NCI-H2081 (cell line): ENCODE measurements at places on chromosomes 7 and 10.

GRCh38 chr7:1228545-1229201, 4.0 kb upstream of the UNCX start:
- no peak for DNase-seq

DNA sequence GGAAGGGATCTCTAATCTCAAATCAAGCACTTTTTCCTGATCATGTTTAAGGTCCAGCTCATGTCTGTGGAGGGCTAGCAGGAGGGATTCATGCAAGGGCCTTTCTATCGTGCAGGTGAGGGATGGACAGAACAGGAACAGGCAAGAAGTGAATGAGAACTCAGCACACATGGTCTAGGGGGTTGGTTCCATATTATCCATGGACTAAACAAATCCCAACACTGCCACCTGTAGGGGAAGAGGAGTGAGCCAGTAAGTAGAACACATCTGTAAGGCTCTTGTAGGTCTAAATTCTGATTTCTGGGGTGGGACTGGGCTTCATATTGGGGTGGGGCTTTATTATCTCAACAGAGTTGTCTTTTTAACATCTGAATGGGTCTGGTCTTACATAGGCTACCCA, 138.0 kb upstream of the TARP start:
- DNase-seq = no peak

DNA sequence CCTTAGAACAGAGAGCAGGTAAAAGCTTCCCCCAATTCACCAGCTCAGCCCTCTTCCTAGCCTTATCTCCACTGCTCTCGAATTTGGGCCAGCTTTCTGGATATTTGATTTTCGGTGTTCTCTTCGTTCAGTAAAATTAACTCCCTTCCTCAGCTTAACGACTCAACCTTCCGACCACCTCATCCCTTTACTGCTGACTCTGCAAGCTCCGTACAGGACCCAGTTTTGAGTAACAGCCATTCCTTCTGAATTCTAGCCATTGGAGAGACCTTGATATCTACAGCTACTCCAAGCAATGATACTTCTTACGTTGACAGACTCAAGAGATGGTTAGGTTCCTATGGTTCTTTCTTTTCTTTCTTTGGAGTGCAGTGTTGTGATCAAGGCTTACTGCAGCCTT, 65.8 kb downstream of the ATE1 start:
- DNase-seq = no peak

DNA sequence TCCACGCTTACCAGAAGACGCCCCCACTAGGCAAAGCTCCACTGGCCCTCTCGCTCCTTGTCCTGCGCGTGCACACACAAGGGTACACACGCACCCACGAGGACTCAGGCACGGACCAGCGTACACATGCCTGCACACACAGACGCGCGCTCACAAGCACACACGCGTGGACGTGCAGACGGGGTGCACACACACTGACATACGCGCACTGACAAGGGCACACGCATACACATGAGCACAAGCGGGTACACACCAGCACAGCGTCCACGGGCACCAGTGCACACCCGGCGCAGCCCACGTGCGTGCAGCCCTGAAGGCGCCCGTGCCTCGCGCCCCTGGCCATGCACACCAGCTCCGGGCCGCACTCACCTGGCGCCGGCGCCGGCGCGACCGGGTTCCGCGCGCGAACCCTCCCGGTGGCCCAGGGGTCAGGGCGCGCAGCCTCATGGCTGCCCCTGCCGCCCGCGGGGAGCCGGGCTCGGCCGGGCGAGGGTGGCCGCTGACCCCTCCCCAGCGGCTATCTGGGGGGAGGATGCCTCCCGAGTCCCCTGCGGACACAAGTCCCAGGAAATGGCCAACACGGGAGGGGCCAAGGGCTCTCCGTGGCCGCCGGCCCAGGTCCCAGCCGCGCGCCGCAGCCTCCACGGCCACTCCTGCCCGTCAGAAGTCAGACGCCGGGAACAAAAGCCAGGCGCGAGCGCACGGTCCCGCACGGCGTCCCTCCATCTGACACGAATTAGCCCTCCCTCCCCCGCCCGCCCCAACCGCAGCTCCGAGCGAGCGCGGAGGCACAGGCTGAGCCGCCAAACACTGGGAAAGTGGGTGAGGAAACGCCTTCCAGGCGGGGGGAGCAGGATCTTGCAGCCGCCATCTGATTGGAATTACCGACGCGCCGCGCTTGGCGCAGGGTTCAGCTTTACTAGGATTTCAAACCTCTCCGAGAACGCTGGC, 45.0 kb downstream of the TNS3 start:
- no peak for DNase-seq

DNA sequence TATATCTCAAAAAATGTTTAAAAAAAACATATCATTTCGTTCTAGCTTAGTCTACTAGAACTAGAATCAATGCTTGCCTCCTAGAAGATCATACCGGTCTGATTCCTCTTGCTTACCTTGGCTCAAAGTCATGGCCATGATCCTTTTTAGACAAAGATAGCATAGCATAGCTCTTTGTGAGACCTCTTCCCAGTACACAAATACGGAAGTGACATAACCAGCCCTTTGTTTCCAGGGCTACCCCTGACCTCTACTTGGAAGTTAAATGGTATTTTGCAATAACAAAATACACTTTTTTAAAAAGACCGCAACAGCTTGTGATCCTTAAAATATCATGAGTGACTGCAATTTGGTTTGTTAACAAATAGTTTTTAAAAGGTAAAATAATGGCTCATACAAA, 130.7 kb upstream of the NOBOX start:
- DNase-seq = no peak

DNA sequence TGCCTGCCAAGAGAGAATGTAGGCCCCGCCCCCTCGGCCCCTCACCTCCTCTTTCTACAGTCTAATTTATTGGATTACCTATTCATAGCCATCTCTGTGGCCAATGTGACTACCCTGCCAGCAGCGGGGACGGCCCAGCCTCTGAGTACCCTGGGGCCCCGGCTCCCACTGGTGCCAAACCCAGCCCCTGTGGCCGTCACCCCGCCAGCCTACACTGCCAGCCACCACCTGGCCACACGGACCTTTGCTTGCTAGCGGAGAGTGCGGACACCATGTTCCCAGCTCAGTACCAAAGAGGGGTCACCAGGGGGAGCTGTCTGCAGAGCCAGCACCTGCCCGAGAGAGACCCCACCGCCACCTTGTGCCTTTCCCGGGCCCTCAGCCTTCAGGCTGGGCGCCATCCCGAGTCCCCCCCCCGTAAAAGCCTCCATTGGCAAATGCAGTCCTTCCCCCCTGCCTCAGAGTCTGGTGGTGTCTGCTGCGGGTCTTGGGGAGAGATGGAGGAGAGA, 511.1 kb downstream of the ZNF37A start:
- DNase-seq = no peak

DNA sequence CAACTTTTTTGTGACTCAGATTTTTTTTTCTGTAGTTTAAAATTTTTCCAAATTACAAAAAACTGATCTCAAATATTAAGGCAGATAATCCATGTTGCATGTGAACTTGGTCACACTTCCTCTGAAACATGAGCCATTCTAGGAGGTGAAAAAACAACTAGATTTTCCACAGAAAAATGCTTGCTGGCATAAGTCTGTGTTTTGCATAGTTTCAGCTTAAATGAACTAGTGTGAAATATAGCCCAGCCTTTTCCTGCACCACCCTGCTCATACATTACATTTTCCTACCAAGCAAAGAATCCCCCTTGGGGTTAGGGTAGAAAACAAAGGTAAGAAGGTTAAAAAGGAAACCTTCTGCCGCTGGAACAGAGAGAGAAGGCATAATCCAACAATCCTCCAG, 48.2 kb downstream of the SLC25A13 start:
- DNase-seq = no peak

- DNase-seq = no peak
Observed at GRCh38 chr10:70760271-70760787, 24.8 kb downstream of the TBATA start.

DNA sequence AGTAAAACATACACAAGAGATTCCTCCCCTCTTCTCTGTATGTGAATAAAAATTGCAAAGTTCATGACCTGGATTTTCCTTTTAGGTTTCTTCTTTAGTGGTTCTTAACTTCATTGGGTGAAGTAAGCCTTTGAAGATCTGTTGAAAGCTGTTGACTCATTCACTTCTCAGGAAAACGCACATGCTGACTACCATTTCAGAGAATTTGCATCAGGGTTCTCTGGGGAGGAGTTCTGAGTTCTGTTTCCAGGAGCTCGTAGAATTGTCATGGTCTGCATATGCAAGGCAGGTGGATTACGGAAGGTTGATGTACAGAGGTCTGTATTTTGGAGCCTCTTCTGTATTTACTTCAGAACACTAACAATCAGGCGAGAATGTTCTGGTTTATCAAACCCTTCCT, 962 bp upstream of the SLC26A4 start:
- DNase-seq = no peak

- no peak for DNase-seq
Observed at GRCh38 chr10:70851597-70852475, 36.1 kb downstream of the SGPL1 start.

- DNase-seq = no peak
Observed at GRCh38 chr10:11153766-11154165, 136.1 kb downstream of the CELF2 start.

DNA sequence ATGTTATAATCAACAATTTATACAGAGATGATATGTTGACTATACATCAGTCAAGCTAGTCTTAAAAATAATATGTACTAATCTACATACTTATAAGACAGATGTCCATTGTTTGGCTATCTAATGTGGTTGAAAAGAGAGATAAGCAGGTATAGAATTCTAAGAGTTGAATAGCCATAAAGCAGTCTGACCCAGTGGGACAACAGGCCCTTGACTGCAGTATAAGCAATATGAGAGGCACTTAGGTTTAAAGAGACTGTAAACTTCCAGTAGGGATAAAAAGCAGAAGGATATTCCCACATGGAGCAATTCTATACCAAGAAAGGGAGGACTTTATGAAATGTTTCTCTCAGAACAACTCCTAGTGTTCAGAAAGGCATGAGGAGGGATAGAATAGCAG, 139.3 kb downstream of the ELAPOR2 start:
- no peak for DNase-seq

DNA sequence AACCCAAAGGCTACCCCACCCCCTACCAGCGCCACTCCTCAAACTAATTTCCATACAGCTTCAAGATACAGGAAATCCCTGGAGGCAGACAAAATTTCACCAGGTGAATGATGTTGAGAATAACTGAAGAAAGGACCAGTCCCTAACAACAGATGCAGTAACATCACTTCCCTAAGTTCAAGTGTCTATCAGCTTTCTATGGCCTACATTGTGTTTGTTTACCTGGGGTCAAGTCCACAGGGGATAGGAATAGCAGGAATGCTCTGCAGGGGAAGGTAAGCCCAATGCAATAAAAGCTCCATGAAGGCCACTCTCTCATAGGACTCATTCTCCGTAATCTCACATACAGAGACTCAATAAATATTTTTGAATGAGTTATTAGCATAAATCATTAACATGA, 26.9 kb downstream of the FAM13C start:
- DNase-seq = no peak

DNA sequence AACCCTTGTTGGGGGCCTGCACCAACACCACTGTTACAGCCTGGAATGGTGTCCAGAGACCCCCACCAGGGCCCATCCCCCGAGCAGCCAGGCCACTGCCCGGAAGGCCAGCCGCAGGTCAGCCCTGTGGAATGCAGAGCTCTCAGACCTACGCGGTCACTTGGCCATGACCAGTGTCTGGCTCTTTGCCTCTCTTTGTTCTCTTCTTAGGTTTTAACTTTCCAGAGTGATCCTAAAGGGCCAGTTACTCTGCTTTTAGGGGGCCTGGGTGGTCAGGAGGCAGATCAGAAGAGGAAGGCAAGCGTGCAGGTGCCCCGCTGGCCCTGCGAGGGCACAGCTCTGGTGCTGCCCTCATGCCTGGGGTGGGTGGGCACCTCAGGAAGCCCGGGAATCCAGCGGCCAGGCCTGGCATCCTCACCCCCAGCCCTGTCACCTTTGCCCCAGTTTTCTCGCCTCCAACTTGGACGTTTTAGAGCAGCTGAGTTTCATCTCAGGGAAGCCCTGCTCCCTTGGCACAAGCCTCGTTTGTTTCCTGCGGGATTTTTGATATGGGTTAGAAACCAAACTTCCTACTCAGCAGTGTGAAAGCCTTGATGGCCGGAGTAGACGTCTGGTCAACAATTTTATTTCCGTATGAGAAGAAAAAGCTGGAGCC, 62.5 kb upstream of the CHST15 start:
- no peak for DNase-seq

DNA sequence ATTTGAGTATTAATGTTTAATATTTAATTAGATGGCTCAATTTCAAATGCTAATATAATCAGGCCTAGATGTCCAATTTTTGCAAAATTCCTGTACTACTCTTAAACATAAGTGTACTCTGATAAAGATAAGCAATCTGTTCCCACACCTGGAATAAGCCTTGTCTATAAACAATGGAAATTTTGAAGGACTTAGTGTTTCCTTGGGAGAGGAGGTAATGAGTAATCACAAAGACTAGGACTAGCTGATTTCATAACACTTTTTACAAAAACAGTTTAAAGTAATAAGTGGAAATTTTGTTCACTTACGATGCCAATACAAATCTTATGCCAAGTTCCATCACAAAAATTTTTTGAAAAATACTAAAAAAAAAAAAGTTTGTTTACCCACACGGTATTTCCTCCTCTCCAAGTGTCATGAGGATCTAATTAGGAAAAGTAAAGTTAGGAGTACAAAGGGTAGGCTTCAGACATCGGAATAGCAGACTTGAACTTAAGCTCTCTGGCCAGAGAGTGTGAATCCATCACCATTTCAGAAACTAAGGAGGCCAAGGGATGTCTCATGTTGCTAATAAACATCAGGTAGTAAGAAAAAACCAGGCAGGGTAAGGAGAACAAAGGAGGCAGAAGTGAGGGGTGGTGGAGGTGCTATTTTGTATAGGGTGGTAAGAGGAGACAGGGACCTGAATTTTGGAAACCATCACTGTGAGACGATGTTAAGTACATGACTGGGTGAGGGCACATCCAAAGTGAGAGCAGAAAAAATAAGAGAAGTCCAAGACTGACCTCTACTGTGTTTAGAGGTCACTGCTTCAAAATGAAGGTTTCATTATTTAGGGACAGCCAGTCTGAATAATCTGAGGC, 61.3 kb downstream of the RAPGEF5 start:
- no peak for DNase-seq

- no peak for DNase-seq
Observed at GRCh38 chr7:108385834-108386422, 70.3 kb downstream of the NRCAM start.

DNA sequence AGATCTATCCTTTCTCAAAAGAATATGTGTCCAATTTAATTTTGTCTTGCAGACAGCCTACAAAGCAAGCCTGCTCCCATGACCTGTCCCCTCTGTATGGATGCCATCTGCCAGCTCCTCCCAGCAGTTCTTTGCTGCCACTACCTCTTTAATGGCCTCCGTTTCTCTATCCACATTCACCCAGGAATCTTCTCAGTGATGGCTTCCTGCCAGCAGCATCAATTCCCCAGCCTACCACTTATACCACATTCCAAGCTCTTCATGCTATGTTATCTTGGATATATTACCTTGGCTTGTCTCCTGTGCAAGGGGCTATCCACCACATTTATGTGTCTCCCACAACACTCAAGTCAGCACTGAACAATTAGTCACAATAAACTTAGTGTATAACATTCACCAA, 133.2 kb downstream of the VPS50 start:
- no peak for DNase-seq
